ENCODE measurements at places on chromosomes 3 and 15.

- no peak for ATAC-seq
Observed at GRCh38 chr15:71010997-71011396, 104.3 kb upstream of the THSD4 start.

DNA sequence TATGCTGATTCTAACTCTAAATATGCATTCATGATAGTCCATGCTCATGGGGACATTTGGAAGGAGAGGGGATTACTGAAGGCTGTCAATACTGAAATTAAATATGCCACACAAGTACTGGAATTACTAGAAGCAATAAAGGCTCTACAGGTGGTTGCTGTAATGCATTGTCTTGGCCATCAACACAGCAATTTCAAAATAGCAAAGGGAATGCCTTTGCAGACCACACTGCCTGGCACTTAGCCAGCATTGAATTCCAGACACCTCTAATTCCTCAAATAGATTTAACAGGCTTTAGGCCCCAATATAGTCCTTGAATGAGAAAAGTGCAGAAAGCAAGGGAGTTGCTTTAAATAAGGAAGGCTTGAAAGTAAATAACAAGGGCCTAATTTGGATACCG is 115.8 kb upstream of the PLCL2 start:
- no peak for ATAC-seq

DNA sequence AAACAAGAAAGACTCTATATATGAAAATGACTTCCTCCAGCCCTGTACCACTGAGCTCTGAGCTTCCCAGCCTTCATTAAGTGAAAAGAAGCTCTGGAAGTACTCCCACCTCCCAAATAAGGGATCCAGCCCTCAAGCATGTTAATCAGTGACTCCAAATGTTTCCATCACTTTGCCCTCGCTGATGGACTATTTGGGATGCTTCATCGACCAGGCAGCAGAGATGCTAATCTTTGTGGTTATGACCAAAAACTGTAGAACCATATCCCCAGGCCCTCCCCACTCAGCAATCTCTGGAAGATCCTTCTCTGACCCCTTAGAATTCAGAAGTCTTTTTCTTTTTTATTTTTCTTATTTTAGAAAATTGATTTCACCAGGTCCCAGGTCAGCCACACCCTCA is 2.3 kb upstream of the CTDSPL start:
- no peak for ATAC-seq

DNA sequence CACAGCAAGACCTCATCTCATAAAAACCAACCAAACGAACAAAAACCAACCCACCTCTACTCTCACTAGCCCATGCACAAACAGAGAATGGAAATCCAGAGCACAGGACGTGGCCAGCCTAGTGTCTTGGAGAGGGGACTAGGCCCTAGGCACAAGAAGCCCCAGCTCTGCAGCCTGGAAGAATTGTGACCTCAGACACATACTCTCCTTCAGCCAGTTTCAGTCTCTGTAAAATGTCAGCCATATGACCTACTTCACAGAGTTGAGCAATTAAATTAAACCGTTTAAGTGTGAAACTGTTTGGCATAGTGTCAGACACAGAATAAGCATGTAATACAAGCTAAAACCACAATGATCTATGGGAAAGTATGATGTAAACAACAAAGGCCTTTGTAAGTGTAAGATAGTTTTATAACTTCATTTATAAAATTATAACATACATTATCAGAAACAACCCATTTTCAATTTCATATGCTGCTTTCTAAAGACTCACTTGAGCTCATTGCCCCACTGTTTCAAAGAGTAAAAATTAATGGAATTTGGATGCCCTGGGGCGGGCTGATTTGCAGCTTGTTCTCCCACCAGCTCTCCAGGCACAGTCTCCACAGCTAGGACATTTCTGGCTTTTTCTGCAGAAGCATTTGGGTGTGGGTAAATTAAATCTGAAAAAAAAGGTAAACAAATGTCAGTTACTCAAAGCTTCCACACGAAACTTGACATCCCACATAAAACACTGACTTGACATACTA is 32.9 kb downstream of the TBC1D2B start:
- ATAC-seq, result no peak

DNA sequence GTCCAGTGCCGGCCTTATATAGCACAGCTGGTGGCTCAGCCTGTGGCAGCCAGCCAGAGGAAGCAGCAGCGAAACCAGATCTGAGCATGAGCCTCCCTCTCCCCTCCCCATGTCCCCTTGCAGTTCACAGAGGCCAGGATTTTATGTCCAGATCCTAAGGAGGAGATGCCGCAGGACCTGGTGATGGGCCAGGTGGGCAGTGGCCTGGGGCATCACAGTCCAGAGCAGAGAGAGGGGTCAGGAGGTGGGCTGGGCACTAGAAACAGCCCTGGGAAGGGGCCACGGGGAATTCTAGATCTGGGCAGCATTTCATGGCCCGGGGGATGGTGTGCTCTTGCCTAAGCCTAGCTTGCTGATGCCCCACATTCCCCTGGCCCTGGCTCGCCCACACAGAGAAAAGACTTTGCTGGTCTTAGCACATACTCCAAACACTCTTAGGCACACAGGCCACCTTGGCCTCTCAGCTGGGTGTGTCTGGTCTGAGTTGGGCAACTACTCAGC is 259 bp upstream of the CILP start:
- peak; percentile 78 for ATAC-seq

- no peak for ATAC-seq
Observed at GRCh38 chr15:90142216-90143165, 40.2 kb upstream of the IDH2 start.

GRCh38 chr3:122081543-122082247 is 26.5 kb downstream of the CD86 start:
- no peak for ATAC-seq

DNA sequence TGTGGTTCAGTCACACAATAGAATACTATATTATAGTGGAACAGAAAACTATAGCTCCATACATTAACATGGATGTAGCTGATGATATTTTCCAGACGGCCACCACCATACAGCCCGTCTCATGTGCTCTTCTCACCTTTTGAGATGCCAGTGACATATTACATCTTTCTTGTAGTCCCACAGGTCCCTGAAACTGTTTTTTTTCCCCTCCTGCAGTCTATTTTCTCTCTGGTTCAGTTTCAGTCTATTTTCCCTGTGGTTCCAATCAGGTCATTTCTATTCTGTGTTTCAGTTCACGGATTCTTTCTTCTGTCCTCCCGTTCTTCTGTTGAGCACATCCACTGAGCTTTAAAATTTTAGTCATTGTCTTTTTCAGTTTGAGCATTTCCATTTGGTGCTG is 72.2 kb downstream of the PPCDC start:
- no peak for ATAC-seq

DNA sequence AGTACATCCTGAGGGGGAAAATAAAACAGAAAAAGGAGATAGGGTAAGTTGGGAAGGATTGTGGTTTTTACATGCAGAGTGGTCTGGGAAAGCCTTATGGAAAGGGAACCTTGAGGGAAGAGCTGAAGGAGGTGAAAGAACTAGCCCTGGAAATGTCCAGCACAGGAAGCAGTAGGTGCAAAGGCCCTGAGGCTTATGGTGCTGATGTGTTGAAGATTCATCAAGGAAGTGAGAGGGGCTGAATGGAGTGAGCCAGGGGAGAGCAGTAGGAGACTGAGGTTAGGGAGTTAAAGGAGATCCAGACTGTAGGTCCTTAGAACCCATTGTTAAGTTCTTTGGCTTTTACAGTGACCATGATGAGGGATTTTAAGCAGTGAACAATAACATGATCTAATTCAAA is 33.0 kb downstream of the ATP1B3 start:
- ATAC-seq, result no peak

GRCh38 chr15:92811148-92811913 is 88.8 kb upstream of the CHD2 start:
- ATAC-seq, result no peak

DNA sequence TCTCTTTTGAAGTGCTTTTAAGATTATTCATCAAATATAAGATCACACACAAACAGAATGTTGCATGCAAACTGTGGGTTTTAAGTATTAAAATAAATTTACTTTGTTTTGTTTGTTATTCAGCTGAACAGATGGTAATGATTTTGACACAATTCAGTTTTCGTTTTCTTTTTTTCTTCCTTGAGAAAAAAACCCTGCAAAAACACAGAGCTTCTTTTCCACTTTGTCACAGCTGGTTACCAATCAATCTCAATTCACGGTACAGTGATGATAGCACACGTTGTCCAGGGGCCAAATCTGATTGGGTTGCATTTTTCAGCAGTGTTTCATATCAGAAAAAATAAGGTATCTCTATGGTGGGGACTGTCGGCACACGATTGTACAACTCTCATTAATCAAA is 473.6 kb downstream of the ROBO2 start:
- ATAC-seq, result no peak

DNA sequence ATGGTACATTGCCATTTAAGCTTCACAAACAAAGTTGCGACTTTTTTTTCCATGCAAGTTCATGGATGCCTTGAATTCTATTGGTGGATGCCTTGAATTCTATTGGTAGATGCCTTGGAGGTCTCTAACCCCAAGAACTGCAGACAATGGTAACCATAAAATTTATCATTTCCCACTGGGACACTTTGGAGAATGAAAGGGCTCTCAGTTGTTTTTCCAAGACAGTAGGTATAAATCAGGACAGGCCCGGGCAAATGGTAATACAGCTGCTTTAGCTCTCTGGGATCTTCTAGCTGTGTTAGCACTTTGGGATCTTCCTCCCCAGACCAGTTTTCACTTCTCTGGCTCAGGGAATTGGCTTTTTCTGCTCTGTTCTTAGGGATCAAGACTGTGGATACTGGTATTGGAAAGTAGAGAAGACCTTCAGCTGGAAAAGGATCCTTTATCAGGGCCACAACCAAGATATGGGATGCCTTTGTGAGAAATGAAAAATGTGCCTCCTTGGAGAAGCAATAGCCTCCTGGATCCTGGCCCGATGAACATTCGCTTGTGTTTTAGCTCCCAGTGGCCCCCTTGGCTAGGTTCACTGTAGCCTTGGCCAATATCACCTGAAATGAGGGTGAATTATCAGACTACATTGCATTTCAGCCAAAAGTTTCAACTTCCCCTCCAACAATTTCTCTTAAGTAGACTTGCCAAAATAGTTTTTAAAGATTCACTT is 8.3 kb downstream of the LRRC3B start:
- ATAC-seq, result no peak

DNA sequence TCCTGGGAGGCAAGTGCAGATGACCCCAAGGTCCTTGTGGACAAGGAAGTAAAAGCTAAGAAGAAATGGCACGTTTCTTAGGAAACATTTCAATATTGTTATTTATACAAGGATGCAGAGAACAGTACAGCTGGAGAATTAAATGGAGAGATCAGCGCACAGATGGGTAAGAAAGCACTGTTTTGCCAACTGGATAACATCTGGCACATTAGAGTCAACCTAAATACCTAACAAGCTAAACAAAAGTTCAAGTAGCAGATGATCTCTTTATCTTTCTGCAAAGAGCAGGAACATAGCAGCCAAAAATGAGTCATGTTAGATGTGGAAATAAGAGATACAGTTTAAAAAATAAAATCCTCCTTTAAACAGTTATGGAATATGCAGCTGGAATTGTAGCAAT is 15.7 kb upstream of the DPPA4 start:
- ATAC-seq, result no peak

DNA sequence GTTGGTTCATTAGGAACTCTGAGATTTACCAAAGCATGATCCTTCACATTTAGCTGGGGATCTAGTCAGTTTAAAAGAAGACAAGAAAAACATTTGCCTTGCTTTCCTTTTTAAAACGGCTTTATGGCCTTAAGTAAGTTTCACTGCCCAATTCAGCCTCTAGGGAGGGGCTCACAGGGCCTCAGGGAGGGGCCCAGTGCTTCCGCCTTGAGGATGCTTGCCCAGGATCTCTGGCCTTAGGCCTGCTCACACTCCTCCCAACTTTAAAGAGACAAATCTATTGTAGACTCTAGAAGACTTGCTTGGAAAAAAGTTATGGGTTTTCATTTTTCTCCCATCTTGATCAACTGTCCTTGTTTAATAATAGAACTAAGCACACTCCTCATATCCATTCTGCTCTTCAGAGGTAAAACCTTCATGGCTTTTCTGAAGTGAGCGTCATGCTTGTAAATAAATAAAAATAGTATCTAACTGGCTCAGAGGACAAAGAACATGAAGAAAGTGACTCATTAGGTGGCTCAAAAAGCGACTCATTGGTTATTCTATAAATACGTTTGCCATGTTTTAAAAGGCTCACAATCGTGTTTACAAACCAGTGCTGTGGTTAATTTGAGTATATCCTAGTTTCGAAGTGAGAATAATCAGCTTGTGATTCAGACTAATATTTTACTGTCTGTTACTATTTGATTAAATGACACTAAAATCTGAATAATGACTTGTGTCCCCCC is 13.7 kb downstream of the PDHB start:
- no peak for ATAC-seq

GRCh38 chr3:3191675-3192285 is 12.3 kb upstream of the CRBN start:
- ATAC-seq, result no peak

DNA sequence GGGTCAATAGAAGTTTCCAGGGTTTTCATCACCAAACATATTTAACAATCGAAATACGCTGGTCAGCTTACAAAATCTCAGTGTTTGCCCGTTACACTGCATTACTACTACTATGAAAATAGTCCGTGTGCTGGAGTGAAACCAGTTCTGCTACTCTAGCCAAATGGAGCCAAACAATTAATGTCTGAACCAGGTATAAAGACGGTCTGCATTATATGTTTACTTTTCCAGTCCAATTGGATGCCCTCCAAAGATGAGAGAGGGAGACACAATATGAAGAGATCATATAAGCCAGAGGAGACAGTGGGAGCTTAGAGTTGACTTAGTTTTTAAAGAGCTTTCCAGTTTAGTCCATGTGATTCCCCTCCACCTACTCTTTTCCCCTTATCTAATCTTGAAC is 6.3 kb upstream of the DUT start:
- ATAC-seq, result no peak

DNA sequence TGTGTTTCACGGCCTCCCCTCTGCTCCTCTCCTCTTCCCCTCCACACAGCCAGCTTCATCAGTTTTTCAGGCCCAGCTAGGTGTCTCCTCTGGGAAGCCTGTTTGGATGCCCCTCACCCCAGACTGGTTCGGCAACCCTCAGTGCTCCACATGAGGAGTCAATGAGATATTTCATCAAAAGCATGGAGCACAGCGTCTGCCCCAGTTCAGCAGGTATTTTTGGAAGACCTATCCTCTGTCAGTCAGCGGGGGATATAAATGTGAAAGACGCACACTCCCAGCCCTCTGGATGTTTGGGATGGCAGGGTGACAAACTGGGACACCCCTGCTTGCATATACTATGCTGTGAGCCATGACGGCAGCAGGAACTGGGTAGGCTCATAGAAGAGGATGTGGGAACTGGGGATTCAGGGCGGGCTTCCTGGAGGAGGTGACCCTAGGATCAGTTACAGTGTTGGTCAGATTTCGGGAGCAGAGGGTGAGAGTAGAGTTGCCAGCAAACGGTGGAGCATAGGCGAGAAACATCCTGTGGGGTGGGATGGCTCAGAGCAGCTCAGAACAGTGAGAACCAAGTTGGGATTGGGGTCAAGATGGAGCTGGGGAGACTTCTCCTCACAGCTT is 42.9 kb downstream of the PXYLP1 start:
- ATAC-seq, result no peak

- ATAC-seq, result peak; percentile 13
Observed at GRCh38 chr3:5188419-5189221, 1.1 kb downstream of the EDEM1 start.

GRCh38 chr3:191762323-191762960 is 301.5 kb downstream of the PYDC2 start:
- ATAC-seq, result peak; percentile 93

GRCh38 chr3:172678068-172678467 is 32.8 kb downstream of the NCEH1 start:
- ATAC-seq, result no peak

GRCh38 chr3:150349314-150350097 is 58.6 kb upstream of the TSC22D2 start:
- ATAC-seq, result peak; percentile 67

GRCh38 chr15:90201130-90201943 is at the start of gene SEMA4B:
Gene SEMA4B, plus strand, starts transcription at chr15:90201330. Its CDS starts 249 bp downstream, at chr15:90201579.
- peak; percentile 91 for ATAC-seq

GRCh38 chr3:115659253-115660220 is 36.2 kb downstream of the GAP43 start:
- ATAC-seq, result no peak
